ENCODE measurements at places on chromosomes 16 and 17.

DNA sequence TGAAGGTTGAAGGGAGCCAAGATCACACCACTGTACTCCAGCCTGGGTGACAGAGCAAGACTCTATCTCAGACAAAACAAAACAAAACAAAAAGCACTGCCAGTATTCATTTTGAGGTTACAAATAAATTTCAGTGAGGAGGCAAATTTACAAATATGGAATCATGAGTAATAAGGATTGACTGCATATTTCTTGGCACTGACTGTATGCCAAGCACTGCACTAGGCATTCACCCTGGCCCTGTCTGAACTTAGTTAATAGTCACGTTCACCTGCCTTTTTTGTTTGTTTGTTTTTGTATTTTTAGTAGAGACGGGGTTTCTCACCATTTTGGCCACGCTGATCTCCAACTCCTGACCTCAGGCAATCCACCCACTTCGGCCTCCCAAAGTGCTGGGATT, 5.1 kb downstream of the LDAF1 start:
- no peak for DNase-seq

GRCh38 chr16:84356176-84356575, 12.2 kb upstream of the ATP2C2 start:
- no peak for DNase-seq

DNA sequence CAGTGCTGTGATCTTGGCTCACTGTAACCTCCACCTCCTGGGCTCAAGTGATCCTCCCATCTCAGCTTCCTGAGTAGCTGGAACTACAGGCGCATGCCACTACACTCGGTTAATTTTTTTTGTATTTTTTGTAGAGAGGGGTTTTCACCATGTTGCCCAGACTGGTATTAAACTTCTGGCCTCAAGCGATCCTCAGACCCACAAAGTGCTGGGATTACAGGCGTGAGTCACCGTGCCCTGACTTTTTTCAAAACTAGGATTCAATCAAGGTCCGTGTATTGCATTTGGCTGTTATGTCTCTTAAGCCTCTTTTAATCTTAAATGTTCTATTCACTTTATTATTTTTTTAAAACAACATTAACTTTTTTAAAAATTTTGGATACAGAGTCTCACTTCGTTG, 4.3 kb upstream of the CCL22 start:
- DNase-seq: no peak

GRCh38 chr17:81502471-81503017, 10.1 kb downstream of the ACTG1 start:
- DNase-seq: no peak

DNA sequence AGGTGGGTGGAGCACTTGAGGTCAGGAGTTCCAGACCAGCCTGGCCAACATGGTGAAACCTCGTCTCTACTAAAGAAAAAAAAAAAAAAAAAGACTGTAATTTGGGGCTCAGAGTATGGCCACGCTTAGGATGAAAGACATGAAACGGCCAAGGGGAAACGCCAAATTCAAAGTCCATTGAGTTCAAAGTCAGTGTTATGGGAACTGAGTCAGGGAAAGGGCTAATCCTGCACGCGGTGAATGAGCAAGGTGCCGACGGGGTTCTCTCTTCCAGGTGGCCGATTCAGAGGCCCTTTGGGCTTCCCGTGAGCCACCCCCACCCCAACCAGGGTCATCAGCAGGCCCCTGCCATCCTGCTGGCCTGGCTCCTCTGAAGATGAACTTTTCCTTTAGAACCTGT, 7.5 kb upstream of the OSGIN1 start:
- no peak for DNase-seq

GRCh38 chr17:55811536-55811935, 60.7 kb downstream of the PCTP start:
- no peak for DNase-seq

DNA sequence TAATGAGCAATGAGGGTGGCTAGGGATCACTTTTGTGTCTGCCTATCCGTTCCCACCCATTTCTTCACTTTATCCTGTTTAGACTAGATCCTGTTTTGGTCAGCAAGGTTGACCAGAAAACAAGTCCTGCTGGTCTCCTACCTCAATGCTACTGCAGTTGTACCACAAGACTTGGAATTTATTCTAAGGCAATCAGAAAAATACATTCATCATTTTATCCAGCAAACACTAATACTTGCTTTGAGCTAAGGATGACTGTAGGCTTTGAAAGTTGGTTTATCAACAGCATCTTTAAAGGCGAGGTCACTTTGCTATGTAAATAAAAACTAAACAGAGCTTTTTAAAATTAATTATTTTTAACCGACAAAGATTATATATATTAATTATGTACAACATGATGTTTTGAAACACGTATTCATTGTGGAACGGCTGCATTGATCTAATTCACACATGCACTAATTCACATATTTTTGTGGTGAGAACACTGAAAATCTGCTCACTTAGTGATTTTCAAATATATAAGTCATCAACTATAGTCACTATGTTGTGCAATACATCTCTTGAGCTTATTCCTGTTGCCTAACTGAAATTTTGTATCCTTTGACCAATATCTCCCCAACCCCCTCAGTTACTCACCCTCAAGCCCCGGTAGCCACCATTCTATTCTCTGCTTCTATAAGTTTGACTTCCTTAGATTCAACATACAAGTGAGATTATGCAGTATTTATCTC, 125.9 kb upstream of the HS3ST3A1 start:
- DNase-seq: no peak

GRCh38 chr16:52446080-52446479, 100.9 kb downstream of the TOX3 start:
- DNase-seq: no peak

GRCh38 chr17:82816358-82816757, 23.5 kb downstream of the ZNF750 start:
- no peak for DNase-seq

DNA sequence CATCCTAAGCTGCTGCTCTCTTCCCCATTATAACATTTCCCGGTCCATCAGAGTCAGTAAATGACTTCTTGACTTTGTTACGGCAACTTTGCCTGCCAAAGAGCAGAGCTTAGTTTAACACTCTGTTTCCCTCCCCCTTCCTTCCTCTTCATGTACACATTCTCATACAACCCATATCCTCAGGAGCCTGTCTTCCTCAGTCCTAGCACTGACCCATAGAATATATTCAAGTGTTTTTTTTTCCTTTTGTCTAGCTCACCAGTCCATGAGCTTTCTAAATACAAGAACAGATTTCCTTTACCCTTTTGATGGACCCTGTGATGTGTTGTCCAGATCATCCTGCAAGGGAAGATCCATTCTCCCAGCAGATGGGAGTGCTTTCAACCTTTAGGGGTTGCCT, 97.0 kb upstream of the MON1B start:
- no peak for DNase-seq

DNA sequence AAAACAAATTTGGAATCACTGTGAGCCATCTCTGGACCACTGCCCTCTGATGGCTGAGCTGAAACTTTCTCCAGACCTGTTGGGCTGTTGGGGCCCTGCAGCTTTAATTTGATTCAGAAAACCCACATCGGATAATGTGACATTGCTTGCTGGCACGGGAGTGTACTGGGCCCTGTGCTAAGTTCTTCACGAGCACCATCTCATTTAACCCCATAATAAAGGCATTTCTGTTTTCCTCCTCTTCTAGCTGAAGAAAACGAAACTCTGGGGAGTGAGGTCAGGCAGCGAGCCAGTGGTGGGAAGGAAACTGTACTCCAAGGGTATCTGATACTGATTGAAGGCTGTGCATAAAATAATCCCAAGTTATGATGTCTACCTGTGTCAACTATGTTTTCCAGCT, 34.5 kb upstream of the TNRC6A start:
- no peak for DNase-seq

GRCh38 chr16:89993971-89994370, 25.3 kb downstream of the DBNDD1 start:
- no peak for DNase-seq

DNA sequence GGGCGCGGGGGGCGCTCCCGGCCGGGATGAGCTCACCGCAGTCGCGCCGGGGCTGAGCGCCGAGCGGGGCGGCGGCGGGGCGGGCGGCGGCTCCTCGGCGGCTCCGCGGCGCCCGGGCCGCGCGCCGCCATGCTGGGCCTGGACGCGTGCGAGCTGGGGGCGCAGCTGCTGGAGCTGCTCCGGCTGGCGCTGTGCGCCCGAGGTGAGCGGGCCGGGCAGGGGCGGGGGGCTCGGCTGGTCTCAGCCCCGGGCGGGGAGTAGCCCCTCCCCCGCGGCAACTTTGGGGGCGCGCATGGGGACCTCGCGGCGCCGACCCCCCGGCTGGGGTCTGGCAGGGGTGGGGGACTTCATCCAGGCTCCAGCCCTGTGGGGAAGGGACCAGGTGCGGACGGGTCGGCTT, at the start of gene ARHGDIG:
Gene ARHGDIG (plus strand): TSS at position 40 of the 400 bp plus-strand sequence. CDS start 90 bp downstream, at position 130.
- no peak for DNase-seq

DNA sequence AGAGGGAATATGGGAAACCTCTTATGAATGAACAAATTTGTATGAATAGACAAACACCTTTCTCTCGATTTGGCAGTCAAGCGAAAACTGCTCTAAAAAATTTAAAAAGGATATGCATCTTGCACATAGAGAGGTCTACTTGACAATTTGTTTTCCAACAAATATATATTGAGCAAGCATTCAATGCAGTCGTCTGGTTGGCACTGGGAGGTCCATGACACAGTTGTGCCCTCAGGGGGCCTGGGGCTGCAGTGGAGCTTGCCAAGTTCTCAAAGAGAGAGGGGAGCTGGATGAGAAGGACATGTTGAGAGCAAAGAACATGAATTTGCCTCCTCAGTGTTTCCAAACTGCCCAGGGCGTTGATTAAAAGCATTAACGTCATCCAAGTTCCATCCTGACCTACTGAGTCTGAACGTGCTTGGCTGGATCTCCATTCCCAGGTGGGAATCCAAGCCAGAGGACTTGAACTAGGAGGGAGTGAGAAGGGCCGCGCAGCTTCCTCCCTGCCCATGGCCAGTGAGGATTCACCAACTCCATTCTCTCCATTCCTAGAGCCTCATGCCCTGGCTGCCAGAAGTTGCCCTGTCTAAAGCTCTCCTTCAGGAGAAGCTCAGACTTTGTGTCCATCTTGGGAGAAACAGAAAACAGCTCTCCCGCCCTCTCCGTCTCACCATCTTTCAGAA, 24.5 kb downstream of the TBX2 start:
- DNase-seq: no peak

GRCh38 chr17:34045990-34046389, 209.1 kb upstream of the CCL2 start:
- DNase-seq: no peak

GRCh38 chr17:11598274-11599221, at the start of gene DNAH9:
DNAH9 (plus strand) TSS chr17:11598470; CDS start chr17:11598499, 29 bp downstream.
- peak; percentile 96 for DNase-seq

DNA sequence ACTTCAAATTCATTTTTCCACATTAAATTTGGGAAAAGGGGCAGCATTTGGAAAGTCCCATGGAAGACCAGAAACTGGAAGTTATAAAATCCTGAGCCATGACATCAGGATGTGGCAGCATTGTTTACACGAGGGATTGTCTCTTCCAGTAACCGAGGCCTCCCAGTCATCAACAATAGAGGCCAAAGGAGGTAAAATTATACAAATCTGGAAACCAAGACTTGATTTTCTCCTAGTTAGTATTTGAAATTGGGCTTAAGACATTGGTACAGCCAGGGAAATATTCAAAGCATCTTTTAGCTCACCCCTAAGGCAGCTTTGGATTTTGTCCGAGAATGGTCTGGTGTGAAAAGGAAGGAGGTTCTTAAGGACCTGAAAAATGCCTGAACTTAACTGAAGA, 251.6 kb upstream of the FOXF1 start:
- DNase-seq: no peak

DNA sequence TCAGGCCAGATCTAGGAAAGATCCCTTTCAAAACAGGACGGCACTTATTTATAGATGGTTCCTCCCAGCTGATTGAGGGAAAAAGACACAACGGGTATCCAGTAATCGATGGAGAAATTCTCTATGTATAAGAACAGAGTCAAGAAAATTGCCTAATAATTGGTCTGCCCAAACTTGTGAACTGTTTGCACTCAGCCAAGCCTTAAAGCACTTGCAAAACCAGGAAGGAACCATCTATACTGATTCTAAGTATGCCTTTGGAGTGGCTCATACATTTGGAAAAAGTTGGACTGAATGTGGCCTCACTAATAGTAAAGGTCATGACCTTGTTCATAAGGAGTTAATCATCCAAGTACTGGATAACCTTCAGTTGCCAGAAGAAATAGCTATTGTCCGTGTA, 5.9 kb downstream of the HPR start:
- DNase-seq: no peak

DNA sequence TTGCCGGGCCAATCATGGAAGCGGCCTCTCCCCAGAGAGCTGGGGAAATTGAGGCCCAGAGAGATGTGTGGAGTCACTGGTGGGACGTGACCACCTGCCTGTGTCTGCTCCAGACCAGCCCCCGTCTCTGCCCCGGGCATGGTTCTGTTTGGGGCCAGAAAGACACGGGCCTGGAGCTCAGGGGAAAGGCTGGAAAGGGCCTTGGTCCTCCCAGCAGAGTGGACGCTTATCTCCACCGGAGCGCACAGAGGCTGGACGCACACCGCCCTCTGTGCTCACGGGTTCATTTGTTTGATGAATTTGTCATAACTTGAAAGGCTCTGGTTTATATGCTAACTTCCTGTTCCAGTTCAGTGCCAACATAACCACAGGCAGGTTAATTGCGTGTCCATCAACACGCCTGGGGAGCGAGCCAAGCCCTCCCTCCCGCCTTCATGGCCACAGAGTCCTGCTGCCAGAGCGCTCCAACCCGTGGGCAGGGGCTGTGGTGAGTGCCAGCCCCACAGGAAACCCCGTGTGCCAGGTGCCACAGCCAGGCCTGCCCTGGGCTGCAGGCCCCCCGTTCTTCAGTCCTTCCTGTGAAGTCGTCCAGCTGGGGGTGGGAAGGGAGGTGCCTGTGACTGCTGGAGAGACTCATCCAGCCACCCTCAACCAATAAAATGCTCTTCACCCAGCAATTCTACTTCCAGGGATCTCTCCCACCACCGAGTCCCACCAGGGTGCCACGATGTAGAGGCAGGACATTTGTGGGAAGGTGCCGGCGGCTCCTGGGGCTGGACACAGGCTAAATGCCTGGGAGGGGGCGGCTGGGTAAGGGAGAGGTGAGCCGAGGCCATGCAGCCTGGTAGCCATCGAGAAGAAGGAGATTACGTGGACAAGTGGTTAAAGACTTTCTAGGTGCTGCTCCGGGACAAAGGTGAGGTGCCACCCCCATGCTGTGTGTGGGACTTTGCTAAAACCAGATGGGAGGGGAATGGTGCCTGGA, 29.4 kb upstream of the BAHCC1 start:
- DNase-seq: no peak

DNA sequence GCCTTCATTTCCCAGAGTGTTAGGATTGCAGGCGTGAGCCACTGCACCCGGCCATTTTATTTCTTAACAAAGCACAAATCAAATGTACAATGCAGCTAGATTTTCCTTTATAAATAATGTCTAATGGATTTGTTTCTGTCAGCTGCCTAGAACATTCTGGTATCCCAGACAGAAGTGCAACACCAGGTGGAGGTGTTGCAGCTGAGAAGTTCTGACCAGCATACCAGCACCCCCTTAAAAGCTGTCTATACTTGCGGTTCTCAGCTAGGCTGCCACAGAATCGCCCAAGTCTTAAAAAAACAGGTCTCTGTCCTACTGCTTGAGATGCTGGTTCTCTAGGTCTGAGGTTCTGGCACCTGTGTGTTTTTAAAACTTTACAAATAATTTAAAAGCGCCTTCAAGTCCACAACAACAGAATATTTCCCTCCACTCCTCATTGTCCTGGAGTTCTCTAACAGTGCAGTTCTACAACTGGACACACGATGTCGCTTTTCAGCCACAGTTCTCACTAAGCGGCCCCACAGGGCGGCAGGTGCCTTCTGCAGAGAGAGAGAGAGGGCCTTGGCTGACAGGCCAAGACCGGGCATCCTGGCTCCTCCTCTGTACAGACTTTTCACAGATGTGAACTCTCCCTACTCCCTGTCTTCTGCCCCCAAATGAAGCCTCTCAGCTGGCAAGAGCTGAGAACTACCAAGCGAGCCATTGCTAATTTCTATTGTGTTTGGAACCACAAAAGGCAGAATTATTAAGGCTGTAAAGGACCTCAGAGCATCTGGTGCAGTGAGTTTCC, 32.6 kb upstream of the MEOX1 start:
- DNase-seq: peak; percentile 86

Measured in suprapubic skin (tissue), 4 donors.